ENCODE measurements at places on chromosomes 2 and 18.

DNA sequence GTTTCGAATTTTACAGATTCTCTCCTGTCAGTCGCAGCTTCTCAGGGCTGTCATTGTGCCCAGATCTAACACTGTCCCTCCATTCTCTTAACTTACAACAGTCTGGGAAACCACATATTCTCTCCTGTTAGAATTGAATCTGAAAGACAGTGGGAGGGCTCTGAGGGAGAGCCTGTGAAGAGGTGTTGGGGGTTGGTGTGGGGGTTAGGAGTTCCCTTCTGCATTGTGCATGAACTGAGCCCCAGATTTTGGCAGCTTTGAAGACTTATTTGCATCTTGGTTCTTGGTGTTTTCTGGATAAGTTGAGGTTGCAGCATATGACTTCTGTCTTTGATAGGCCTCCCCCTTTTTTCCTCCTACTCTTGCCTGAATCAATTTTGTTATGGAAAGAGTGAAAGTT lies 64.1 kb downstream of the TANC1 start:
- DNase-seq: no peak

- DNase-seq: no peak
Observed at GRCh38 chr18:65631766-65632165, 119.0 kb upstream of the CDH7 start.

DNA sequence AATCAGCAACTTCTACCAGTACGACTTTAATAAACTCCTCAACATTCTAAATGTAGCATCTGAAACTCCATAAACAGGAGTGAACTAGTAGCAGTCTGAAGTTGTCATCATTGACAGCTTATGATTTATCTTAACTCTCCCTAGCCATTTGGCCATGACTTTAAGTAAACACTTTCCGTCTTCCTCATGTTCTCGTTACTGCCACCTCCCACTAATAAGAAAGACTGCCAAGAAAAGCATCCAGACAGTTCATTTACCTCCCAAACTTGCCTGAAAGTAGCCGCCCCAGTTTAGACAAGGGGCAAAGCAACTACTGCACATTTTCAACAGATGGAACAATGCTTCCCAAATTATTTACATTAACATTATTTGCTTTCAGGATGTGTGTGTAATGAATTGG lies 287.5 kb downstream of the OSR1 start:
- DNase-seq: no peak

- DNase-seq: no peak
Observed at GRCh38 chr2:60671966-60672365, 84.1 kb upstream of the PAPOLG start.

- DNase-seq: no peak
Observed at GRCh38 chr2:236935083-236935482, 150.6 kb upstream of the COPS8 start.

DNA sequence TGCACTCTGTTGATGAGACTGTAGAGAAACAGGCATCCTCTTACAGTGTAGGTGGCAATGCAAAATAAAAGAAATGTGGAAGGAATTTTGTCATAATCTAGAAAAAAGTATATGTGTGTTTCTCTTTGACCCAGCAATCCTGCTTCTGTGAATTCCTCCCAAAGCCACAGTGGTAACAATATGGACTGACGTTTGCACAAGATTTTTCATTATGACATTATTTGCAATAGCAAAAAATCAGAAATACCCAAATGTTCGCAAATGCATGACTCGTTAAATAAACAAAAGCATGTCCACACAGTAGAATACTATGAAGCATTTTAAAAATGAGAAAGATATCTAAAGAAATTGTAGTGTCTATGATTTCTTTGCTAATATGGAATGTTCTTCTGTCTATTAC lies 255.2 kb upstream of the NRP2 start:
- DNase-seq: no peak

GRCh38 chr2:165627470-165627869 lies 158.0 kb downstream of the CSRNP3 start:
- DNase-seq: no peak

GRCh38 chr18:42338683-42339082 lies 383.6 kb downstream of the PIK3C3 start:
- DNase-seq: no peak

DNA sequence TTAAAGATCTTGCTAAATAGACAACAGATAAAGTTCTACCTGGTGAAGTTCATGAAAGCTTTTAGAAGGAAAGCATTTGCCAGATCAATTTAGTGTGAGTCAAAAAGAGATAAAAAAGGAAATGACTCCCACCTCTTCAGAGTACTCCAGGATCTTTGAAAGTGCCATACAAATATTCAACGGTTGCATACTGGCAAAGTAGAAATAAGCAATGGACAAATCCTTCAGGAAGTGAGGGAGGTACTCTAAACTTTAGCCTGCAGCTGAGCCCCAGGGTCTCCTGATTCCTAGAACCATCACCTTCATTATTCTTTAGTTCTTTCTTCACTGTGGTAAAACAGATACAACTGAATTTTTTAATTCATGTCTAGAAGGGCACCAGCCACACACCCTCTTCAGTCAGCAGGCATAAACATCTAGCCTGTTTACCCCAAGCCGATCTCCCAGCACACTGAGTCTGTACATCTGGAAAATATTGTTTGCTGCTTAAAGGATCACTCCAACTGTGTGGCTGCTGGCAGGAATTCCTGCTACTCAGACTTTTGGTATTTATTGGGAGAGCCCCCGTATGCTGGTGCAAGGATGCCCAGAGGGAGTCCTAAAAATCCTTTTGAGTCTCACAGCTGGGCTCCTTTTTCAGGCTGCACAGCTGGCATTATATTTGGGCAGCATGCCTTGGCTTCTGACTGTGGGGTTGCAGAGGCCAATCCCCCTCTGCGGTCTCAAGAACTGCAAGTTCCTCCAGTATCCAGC lies 72.3 kb upstream of the SESTD1 start:
- no peak for DNase-seq

- DNase-seq: no peak
Observed at GRCh38 chr2:190254063-190254850, 65.4 kb downstream of the HIBCH start.

GRCh38 chr2:101759162-101759561 lies 61.7 kb downstream of the MAP4K4 start:
- no peak for DNase-seq

DNA sequence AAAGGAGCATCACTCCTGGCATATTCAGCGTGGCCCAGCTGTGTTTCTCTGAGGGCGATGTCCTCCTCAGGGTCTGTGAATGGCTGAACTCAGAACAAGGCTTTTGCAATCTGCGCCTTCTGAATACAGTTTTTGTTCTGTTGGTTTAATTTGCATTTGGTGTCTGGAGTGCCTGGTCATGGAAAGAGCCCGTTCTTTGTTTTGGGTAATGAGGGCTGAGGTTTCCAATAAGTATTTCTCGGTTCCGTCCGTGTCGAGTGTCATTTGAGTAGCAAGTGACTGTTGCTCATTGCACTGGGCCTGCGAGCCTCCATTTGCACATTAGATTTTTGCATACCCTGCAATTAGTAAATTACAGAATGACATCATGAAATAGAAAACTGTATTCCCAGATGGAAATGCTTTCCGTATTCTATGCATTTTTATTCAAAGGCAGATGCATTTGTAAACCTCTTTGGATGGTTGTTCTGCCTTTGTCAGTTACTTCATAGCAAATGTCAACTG lies 57.3 kb downstream of the NEDD4L start:
- DNase-seq: no peak

DNA sequence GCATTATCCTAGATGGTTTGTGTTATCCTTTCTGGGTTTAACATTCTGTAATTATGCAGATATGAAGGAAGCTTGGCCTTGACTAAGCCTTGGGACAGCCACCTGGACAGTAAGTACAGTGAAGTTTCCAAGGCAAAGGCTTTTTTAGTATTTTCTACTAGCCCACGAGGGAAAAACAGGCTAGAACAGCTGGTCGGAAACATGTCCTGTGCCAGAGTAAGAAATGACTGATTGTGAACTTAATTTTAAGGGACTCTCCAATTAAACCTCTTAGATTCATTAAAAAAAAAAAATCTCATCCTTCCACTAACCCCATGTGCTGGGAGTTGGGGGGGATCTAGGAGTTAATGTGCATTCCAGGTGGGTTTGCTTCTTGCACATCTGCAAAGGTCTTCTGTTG lies 720.8 kb downstream of the SLC4A3 start:
- DNase-seq: no peak

GRCh38 chr2:150911766-150912280 lies 349.8 kb downstream of the RBM43 start:
- no peak for DNase-seq

DNA sequence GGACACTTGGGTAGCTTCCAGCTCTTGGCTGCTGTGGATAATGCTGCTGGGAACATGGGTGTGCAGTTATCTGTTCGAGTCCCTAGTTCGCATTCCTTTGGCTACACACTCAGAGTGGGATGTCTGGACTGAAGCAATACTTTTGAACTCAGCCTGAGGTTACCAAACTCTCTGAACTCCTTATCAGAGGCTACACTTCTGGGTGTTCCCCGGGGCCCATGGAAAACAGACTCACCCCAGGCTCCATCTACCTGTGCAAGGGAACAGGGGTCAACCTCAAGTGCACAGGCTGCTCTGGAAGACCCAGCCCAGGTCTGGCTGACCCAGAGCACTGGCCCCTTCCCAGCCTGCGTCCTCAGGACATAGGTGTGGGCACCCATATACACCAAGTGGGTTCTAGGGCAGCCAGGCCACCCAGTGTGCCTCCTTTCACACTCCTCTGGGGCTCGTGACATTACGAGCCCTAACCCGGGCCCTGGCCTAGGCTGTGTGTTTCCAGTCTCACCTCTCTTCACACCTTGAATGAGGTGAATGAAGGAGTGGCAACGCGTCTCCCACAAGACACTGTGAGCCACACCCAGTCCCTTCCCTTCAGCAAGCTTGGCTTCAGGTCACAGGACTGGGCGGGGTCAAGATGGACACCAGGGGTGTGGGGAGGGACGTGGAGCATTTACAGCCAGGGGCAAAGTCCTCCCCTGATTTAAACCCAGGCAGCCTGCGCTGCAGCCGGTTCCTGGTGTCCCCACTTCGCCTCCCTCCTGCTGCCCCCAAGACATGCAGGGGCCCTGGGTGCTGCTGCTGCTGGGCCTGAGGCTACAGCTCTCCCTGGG lies at the start of gene ALPI:
Gene ALPI, plus strand, starts transcription at position 728 of the 830 bp plus-strand sequence. Its CDS starts 47 bp downstream, at position 775.
- no peak for DNase-seq

DNA sequence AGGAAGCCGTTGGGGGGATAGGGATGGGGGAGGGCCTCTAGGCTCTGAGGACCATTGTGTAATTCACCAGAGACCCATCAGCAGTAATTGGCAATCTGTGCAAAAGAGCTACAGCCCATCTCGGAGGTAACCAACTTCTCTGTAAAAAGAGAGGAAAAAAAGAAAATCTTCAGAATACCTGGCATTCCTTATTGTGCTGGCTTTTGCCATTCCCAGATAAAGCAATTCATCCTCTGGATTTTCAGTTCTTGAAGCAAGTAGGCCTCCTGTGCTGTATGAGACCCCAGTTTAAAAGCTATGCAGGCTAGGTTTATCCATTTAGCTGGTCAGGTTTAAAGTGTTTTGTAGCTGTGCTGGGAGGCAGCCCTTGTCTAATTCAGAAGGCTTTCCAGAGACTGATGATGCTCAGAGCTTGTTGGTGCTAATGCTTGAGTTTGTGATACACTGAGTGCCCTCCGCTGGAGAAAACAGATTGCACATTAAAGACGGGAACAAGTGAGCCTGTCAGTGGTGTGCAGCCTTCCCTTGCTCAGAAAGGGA lies at the start of gene LRRTM4:
Gene LRRTM4, minus strand, starts transcription at position 446 of the 540 bp plus-strand sequence.
- peak; percentile 11 for DNase-seq

- no peak for DNase-seq
Observed at GRCh38 chr2:170307555-170308351, 129.8 kb downstream of the MYO3B start.

DNA sequence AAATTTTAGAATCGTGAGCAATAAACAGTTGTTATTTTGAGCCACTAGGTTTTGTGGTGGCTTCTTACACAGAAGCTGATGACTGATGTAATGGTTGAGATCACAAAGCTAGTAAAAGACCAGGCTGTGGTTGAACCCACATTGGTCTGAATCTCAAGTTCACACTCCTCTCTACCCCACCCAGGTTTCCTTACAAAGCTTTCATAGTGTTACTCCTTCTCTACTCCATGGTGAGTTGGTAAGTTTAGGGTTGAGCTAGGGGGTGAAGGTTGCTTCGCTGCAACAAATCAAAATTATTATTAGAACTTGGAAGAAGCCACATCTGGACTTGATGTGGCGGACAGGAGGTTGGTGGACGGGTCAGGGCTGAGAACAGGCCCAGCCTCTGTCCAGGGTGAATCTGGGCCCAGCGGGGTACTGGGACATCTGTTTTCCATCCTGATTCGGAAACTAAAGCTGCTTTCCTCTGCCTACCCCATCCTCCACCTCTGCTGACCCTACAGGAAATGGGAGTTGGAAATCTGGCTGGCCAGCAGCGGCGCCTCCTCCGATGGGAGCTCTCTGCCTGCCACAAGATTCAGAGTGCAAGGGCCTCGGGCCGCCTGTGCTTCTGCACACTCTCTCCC lies 86.3 kb downstream of the ZFP36L2 start:
- no peak for DNase-seq

DNA sequence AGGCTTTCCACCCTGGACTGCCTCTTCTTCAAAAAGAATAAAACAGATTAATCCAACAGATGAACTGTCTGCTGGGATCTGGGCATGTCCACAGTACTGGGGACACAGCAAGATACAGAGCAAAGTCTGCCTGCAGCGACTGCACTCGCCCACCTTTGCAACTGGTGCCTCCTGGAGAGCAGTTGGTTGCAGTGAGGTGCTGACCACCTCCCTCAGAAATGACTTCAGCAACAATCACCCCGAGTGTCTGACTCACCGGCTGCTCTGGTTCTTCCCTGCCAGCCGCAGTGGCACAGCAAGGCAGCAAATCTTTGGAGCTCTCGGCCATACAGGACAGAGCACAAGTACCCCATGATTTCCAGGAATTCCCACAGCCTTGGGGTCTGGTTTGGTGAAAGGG lies 179.7 kb downstream of the ANAPC1 start:
- DNase-seq: no peak

DNA sequence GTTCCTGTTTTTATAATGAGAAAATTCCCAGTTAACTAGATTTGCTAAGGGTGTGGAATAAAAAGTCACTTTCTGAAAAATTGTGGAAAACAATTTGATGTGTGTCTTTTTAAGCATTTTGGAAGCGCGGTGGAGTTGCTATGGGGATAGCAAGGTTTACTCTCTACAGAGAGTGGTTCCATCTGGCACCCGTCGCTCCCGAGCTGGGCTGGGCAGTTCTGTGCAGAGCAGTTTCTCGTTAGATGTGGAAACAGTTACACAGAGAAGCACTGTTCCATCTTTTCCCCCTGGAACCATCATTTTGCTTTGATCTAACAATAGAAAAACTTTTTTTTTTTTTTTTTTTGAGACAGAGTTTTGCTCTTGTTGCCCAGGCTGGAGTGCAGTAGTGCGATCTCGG lies 17.4 kb downstream of the LDLRAD4 start:
- DNase-seq: no peak

DNA sequence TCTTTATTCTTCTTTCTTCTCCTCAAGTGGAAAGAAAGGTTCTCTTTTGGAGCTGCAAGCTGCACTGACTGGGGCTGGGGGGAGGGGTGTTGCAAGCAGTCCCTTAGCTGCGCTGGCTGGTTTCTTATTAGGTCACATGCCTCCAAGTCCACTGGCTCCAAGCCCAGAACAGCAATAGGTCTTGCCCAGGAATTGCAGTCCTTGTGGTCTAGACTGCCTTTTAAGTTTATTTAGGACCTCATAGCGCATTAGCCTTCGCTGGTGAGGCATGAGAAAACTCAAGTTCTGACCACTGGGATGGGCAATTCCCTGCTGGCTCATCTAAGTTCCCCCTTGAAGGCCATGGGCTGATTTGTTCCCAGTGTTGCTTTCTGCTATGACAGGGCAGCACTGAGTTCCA lies 138.6 kb upstream of the SCN7A start:
- DNase-seq: no peak

GRCh38 chr2:240310201-240310600 lies 125.3 kb upstream of the GPC1 start:
- DNase-seq: no peak

- no peak for DNase-seq
Observed at GRCh38 chr2:56464613-56465012, 280.8 kb downstream of the CCDC85A start.

Measured in NCI-H774 (cell line).